GM13977 (cell line): ENCODE measurements at places on chromosomes 3 and 15.
A peak's percentile ranks its signal among the peaks of the same experiment; 100 is the strongest.

DNA sequence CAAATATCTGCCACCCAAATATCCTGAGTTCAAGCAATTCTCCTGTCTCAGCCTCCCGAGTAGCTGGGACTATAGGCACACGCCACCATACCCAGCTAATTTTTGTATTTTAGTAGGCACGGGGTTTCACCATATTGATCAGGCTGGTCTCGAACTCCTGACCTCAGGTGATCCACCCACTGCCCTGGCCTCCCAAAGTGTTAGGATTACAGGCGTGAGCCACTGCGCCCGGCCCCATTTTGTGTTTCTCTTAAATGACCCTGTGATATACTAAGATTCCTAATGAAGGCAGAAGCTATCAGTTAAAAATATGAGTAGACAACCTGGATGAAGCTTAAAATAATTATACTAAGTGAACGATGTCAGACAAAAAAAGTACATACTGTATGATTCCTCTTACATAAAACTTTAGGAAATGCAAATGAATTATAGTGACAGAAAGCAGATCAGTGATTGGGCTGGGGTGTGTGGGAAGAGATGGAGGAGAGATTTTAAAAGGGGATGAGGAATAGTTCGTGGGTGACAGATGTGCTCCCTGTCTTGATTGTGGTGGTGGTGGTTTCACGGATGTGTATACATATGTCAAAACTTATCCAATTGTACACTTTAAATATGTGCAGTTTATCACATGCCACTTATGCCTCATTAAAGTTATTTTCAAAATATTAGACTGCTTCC is 3.8 kb upstream of the KLHL40 start:
- no peak for DNase-seq

DNA sequence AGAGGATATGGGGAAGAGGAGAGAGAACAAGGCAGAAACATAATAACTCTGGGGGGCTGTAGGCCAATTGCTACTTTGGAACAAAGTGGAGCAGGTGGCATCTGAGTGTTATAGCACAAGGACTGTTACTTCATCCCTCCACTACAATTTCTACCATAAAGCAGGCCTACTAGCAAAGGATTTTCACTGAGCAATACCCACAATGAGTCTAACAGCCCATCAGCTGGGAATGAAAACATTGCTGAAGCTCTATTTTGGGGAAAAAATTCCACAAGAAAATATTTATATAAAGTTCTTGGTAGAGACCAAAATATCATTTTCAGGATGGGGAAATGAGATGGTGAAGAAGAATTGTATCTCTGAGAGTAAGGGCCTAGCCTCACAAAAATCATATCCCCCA is 3.6 kb upstream of the SHC4 start:
- DNase-seq = no peak

GRCh38 chr15:78167227-78167888 is 18.2 kb downstream of the IDH3A start:
- DNase-seq = peak; percentile 56

DNA sequence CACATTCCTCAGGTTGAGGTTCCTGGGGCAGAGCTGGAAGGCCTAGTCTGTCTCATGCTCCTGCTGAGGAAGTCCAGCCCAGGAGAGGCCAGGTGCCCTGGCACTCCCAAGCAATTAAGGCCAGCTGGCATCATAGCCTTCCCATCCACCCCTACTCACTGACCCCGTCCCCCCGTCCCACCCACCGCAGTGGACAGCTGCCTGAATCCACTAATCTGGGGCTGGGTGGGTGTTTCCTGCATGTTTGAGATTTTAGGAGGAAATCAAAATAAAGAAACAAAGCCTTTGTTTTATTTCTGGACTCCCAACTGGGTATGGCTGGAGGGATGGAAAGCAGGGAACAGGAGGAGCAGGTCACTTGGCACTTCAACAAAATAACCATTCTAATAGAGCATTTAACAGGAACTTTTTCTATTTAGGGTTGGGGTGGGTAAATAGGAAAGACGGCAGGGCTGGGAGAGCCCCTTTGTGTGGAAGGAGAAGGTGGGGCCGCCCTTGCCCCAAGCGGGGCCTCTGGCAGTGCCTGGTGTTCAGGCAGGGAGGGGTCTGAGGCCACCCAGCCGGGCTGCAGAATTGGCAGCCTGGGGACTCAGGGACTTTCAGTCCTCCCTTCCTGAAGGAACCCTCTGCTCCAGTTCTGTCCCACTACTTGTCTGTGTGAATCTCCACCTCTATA is 8.5 kb downstream of the MRAS start:
- DNase-seq = no peak

- no peak for DNase-seq
Measured at GRCh38 chr15:89490814-89491315, 5.5 kb downstream of the RHCG start.

GRCh38 chr15:101808201-101808600 is 3.8 kb upstream of the OR4F15 start:
- DNase-seq = no peak

GRCh38 chr3:186452517-186452916 is 90.5 kb upstream of the DGKG start:
- no peak for DNase-seq

DNA sequence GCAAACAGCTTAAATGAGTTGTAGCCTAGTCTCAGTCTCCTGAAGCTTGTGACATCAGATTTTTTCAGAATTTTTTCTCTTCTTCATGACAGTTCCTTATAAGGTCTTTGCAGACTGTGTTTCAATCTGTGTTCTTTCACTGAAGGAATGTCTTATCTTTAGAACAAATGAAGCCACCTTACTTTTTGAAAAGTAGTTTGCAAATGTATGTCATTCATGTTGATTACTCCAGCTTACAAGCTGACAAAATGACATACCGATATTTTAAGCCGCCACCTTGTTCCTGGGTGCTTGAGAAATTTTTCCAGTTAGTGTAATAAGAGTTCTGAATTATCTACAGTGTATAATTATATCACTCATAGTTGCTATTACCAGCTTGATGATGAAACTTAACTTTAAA is 57.0 kb downstream of the ASTE1 start:
- no peak for DNase-seq

DNA sequence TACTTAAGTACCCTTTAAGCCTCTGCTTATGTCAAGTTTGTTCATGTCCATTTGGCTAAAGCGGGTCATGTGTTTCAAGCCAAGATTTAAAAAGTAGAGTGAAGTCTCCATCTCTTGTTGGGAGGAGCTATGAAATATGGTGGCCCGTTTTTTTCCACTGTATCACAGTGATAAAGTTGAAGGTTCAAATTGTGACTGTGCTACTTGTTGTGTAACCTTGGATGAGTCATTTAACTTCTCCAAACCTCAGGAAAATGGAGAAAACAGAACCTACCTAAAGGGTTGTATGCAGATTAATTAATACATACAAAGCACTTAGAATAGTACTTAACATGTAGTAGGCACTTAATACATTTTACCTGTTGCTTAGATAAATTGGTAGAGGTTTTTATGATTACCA is 43.4 kb downstream of the SNAPC5 start:
- no peak for DNase-seq

DNA sequence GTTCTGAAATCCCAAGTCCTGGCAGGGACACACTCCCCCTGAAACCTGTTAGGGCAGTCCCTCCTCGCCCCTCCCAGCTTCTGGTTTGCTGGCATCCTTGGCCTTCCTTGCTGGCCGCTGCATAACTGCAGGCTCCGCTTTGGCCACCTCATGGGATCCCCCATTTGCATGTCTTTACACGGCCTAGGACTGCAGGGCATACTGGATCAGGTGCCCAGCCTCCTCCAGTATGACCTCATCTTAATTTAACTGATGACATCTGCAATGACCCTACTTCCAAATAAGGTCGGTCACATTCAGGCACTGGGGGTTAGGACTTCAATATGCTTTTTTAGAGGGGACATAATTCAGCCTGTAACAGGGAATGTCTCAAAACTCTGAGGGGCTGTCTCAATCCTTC is 173.3 kb downstream of the RAB11A start:
- DNase-seq = no peak

- DNase-seq = no peak
Measured at GRCh38 chr15:86538141-86538540, 458.5 kb downstream of the AGBL1 start.
